Brain pericyte (primary cell): ENCODE measurements at places on chromosomes 11 and 22.

- DNase-seq, result no peak
Observed at GRCh38 chr11:63017306-63017974, 1.8 kb upstream of the SLC22A8 start.

- no peak for DNase-seq
Observed at GRCh38 chr11:61830237-61831105, 2.4 kb downstream of the FADS2 start.

- DNase-seq, result no peak
Observed at GRCh38 chr22:19709063-19709769, 5.1 kb upstream of the SEPTIN5 start.

GRCh38 chr22:35538801-35539321, 1.8 kb upstream of the RASD2 start:
- no peak for DNase-seq

DNA sequence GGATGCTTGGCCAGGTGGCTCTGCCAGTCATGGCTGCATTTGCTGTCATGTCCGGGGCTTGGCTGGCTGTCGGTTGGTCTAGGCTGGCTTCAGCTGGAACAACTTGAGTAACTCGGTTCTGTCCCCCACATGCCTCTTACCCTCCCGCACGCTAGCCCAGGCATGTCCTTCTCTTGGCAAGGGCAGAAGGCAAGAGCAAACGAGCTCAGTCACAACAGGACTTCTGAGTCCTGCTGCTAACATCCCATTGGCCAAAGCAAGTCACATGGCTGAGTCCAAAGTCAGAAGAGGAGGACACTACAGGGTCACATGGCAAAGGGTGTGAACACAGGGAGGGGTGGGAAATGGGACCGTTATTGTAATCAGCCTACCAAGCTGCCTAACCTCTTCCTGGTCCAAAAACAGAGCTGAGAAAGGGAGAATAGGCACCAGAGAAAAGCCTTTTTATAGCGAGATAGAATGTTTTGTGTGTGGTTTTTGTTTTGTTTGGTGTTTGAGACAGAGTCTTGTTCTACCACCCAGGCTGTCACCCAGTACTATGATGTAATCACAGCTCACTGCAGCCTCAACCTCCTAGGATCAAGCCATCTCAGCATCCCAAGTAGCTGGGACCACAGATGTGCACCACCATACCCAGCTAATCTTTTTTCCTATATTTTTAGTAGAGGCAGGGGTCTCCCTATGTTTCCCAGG, 81.9 kb downstream of the MN1 start:
- no peak for DNase-seq

DNA sequence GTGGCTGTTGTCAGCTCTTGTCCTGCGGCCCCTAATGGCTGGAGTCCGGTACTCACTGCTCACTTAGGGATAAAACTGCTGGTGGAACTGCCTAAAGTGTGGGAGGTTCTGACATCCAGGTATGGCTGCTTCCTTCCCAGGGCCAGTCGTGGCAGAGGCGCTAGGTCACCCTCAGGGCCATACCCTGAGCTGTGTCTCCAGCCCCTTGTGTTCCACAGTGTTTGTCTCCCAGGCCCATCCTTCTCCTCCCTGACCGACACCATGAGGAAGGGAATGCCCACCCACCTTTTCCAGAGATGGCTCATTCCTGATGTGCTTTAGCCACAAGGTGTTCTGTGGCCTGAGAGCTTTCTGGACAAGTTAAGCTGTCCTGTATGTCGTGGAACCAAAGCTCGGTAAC, 12.4 kb upstream of the ACR start:
- no peak for DNase-seq

- no peak for DNase-seq
Observed at GRCh38 chr22:33114565-33114964, 56.4 kb upstream of the SYN3 start.

GRCh38 chr22:46213052-46213451, 37.0 kb downstream of the CDPF1 start:
- DNase-seq, result no peak

DNA sequence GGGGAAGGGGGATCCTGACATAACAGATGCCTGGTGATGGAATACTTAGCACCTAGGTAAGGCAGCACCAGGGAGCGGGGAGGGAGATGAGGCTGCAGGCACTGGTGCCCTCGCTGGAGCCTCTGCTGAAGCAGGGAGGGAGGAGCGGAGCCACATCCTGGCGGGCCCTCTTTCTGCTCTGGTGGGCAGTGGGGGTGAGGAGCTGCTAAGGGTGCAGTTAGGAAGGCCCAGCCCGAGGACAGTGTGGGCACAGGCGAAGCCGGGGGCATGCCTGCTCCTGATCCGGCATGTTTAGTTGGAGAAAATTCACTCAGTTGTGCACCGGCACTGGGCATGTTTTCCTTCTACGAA, 83.9 kb downstream of the MED15 start:
- DNase-seq, result no peak

DNA sequence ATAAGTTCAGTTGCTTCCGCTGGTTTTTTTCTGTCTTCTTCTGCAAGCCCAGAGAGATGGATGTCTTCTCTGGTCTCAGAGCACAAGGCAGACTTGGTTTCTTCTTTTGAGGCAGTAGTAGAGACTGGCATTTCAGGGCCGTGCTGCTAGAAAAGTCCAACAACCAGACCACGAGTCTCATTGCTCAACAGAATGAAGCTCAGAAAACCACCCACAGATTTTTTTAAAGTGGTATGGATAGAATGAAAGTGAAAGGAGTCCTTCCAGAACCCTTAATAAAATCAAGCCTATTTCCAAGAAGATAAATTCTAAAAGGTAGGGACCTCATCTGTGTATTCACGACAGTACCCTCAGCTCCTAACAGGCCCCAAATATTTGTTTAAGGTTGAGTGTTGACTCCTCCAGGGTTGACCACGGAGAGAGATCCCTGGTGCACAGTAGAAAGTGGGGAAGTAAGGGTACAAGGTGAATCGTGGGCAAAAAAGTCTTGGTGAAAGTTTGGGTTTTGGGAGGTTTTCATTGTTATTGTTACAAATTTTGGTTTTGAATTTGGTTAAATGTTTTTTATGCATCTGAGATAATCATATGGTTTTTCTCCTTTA, 43.6 kb upstream of the DDX6 start:
- DNase-seq, result no peak

DNA sequence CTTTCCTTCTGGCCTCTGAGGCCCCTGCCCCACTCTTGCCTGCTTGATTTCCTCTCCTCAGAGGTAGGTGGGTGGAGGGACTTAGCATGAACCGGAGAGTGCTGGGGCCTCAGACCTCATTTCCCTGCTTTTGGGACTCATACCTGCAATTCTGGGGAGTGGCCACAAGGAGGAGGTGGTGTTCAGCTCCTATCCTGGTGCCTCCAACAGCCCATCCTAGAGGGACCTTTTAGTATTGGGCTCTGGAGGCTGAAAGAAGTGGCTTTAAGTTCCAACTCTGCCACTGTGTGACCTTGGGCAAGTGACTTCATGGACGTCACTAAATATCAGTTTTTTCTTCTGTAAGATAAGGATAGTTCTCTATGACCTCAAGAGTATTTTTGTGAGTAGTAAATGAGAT, 98.6 kb downstream of the KIAA1671 start:
- no peak for DNase-seq

DNA sequence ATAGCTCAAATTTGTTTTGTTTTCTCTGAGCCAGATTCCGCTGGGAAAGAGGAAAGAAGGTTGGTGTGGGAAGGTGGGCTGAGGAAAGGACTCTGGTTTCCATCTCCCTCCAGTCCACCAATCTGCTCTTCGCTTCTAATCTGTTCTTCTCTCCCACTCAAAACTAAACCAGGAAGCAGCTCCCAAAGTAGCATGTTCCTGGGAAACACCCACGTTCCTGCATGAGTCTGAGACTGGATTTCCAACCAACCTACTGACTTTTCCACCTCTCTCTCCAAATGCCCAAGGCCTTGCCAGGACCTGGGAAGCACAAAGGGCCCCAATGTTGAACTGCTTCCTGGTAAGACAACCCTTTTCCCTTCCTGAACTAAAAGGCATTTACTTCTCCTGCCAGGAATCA, 110.2 kb downstream of the WT1 start:
- DNase-seq, result no peak

- no peak for DNase-seq
Observed at GRCh38 chr11:124446916-124447315, 1.4 kb upstream of the OR8B8 start.

- DNase-seq, result no peak
Observed at GRCh38 chr22:43133401-43133800, 9.8 kb downstream of the MCAT start.

DNA sequence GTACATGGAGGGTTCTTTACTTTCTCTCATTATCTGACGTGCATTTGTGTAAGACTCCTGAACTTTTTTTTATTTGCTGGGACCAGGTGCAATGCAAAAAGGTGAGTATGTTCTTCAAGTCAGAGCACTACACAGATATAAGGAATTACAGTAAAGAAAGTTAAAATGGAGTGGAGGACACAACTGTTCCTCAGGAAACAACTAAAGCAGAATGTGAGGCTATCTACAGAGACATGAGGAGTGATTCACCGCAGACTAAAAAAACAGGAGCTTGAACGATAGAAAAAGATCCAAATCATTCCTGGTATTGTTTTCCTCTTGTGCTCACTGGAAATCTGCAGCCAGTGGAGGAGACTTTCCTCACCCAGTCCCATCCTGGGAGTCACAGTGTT, 106.2 kb downstream of the ABTB2 start:
- DNase-seq, result no peak

DNA sequence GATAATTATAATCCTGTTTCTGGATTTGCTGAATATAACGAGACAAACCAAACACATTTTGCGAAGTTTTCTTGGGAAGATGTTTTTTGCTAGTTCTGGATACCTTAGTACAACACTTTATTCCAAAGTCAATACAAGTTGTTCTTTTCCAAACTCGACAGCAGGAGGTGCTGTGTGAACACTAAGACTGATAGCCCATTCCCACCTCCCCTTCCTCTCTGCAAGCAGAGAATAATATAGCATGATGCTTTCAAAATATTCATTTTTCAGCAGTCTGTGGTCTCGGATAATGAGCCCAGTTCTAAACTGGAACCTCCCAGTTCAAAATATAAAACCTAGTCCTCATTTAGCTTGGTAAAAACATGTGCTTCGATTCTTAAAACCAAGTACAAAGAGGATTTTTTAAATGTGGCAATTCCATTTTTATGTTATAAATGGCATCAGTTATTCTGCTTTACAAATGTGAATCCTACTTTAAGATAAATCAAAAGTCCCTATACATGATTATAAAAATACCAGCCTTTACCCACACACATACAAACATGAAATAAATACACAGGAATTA, 129.1 kb downstream of the DCDC1 start:
- no peak for DNase-seq

DNA sequence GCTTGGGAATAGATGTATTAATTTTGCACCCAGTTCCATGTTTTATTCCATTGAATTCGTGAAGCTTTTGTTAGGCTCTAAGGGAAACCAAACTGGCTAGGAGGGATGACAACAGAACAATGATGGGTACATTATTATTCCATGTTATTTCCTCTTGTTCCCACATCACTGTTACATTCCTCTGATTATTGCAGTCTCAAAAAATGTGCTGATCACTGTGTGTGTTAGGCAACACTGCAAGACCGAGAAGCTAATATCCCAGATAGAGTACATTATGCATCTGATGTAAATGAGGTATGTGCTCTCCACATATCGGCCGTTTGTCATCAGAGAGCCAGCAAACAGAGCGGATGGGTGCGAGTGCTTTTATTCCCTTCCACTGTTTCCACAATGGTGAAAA, 327.9 kb downstream of the SOX6 start:
- DNase-seq, result no peak

- DNase-seq, result peak; percentile 68
Observed at GRCh38 chr22:29306175-29306834, at the start of gene GAS2L1. Gene GAS2L1, plus strand, starts transcription at chr22:29306650. Its CDS starts 1,456 bp downstream, at chr22:29308106.

GRCh38 chr22:29470159-29470855, 9.7 kb upstream of the NEFH start:
- peak; percentile 5 for DNase-seq

GRCh38 chr11:57649826-57650738, at the start of gene YPEL4:
Gene YPEL4, minus strand, starts transcription at chr11:57649912. Its CDS starts 2,805 bp downstream, at chr11:57647107.
- no peak for DNase-seq
